Frontal cortex (tissue), 4 donors: ENCODE measurements at places on chromosomes 12 and 14. TPM values are rescaled to one million over a fixed set of nuclear protein-coding genes. Genes with fewer than 3 reads are reported as not detected.

- no peak for DNase-seq
Observed at GRCh38 chr12:9864913-9865675, 4.1 kb downstream of the CLEC2B start.

DNA sequence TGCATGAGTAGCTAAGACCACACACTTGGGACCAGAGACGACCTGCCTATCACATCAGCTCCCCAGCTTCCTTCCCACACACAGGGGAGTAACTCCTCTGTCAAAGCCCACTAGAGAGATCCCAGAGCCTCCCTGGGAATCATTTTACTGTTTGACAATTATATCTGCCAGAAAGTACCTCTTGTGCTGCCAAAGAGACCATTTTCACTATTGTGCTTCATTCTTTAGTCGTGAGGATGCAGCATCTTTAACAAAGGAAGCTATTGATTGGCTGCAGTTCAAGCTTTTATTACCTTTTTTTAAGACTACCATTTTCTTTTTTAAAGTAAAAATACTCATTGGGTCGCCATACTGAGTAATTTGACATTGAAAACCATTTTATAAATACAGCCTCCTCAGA, 194.5 kb upstream of the RGS6 start:
- DNase-seq, result no peak

Gene FOXA1
- total RNA-seq, result not detected

Gene CTSG
- not detected for total RNA-seq

- DNase-seq, result no peak
Observed at GRCh38 chr12:113240395-113240794, 19.1 kb downstream of the TPCN1 start.

Gene RNFT2
- 45.2 TPM for total RNA-seq

Gene AQP2
- not detected for total RNA-seq

DNA sequence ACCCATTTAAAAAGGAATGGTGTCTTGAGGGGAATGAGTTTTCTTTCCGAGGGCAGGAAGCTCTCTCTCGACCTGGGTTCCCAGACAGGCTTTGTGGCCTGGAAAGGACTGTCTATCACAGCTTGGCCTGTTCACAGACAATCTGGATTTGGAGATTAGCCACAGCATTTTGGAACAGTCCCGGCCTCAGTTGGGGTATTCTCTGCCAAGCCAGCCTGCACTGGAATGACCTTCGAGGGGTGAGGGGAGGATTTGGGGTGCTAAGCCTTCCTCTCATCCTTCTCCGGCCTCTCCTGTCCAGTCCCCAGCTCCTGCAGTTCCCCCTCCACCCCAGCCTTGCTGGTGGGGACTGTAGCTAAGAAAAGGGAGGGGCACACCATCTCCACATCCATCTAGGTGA, 13.0 kb downstream of the TBX5 start:
- DNase-seq, result no peak

Gene PPM1A
- 67.3 TPM for total RNA-seq

- no peak for DNase-seq
Observed at GRCh38 chr12:93219947-93220346, 157.8 kb upstream of the NUDT4 start.

Gene NAV3
- 240 TPM for total RNA-seq

GRCh38 chr12:49907352-49907751, 3.7 kb upstream of the FAIM2 start:
- DNase-seq, result peak; percentile 25

Gene GRIN2B
- 75.4 TPM for total RNA-seq

GRCh38 chr12:117294189-117294603, 67.2 kb downstream of the NOS1 start:
- no peak for DNase-seq

DNA sequence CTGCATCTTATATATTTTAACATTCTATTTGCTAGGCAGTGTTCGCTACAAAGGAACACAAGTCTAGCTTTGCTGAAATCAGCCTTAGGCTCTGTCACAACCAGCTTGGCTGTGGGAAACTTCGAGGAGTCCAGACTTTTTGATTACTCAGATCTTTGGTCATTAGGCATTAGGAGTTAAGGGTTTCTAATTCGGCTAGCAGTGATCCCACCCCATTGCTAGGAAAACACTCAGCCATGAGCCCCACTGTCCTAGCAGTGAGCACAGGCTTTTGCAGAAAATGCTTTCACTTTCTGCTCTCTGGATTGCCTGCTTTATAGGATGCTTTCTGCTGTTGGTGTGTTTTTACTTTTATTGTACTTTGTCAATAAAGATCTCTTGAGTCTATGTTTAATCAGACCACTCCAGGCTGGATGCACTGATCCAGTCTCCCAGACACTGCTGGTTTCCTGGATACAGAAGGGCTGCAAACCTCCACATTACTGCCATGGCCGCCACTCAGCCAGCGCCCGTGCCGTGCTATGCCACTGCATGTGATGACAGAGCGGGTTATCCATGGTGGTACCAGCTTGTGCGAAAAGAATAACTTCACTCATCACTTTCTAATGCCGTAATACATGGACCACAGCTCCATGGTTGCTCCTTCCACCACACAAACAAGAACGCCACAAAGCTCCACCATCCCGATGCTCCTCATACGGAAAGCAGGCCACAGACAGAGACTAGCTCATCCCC, 41.0 kb upstream of the PYGL start:
- DNase-seq, result no peak

GRCh38 chr12:114955414-114956014, 271.5 kb upstream of the TBX3 start:
- DNase-seq, result no peak

GRCh38 chr14:21749306-21749868, 75.8 kb upstream of the OR4E1 start:
- no peak for DNase-seq

- no peak for DNase-seq
Observed at GRCh38 chr12:69423037-69423905, 46.9 kb upstream of the FRS2 start.

GRCh38 chr14:61501714-61502458, 180.5 kb downstream of the PRKCH start:
- no peak for DNase-seq

- no peak for DNase-seq
Observed at GRCh38 chr12:122265886-122266229, 436 bp downstream of the VPS33A start.

Gene SAMD15
- total RNA-seq, result 12.6 TPM

DNA sequence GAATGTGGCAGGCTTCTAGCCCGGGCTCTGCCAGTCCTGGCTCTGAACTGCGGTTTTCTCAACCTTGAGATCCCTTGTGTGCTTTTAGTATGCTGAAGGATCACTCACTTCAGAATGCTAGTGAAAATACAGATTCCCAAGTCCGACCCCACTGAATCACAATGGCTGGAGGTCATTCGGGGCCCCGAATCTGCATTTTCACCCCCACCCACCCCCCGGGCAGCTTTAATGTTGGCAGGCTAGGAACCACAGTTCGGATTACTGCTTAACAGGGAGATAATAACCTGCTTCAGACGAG, 573 bp upstream of the SUSD6 start:
- DNase-seq, result no peak

Gene SMCO2
- total RNA-seq, result not detected

GRCh38 chr14:73457924-73458182, 493 bp downstream of the NUMB start:
- DNase-seq, result no peak

Gene CEP170B
- 18.3 TPM for total RNA-seq

DNA sequence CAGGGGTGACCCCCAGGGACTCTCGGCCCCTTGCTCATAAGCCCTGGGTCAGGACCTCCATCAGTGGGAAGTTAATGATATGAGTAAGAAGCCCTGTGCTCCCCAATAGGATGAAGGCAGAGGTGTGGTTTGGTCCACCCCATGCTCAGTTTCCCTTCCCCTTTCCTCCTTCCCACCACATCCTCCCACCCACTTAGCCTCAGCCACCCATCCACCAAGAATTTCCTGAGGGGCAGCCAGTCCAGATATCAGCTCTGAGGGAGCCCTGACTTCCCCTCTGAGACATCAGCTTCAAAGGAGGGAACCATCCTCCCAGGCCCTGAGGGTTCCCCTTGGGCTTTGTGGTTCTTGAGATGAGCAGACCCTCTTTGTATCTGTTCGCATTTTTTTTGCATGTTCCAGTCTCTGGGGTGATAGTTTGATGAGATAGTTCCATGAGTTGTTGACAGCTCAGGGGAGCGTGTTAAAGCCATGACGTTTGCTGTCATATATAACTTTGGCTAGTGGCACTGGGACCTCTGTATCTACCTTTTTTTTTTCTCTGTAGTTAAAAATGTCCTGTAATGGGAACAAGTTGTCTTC, 71.2 kb downstream of the LGMN start:
- DNase-seq, result no peak

- no peak for DNase-seq
Observed at GRCh38 chr12:23954332-23954731, 4.9 kb upstream of the SOX5 start.

Gene PMCH
- 0.41 TPM for total RNA-seq

DNA sequence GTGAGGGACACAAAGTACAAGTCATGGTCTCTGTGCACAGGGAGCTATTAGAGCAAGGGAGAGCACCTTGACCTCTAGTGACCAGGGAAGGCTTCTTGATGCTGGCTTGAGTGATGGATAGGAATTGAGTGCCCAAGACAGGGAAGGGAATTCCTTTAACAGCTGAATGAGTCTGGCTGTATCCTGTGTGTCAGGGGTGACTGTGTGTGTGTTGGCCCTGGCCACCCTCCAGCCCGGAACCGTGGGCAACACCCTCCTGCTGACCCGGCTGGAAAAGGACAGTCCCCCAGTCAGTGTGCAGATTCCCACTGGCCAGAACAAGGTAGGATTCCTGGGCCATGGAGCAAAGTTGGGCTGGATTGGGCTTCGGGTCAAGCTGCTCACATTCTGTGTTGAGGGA, 5.5 kb upstream of the PFDN5 start:
- no peak for DNase-seq
